ENCODE measurements at places on chromosomes 5 and 9.

DNA sequence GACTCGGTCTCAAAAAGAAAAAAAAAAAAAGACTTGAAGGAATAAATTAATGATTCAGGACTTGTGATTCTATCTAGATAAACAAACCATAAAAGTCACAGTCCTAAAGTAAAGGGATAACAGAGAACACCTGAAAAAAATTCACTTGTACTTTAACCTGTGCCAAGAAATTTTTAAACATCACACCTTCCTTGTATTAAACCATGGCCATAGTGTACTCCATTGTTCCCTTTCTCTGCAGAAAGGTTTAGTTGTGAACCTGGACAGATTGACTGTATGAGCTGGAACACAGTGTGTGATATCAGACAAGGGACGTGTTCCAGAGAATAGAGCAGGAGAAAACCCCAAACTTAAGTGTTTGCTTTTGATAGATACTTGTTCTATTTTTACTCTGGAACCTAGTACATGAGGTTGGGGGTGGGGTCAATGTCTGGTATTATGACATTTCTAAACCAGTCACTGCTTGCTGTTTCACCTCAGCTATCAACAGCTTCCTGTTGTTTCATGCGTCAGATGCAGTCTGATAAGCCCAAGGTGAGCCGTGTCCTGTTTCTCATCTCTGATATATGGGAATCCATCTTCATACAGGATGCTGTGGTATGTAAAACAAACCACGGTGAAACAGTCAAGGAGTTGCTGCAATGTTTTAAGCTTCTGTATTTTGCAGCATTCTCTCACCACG, 62.5 kb upstream of the ITGA1 start:
- peak; percentile 31 for DNase-seq

- no peak for DNase-seq
Observed at GRCh38 chr5:3715062-3715461, 119.4 kb downstream of the IRX1 start.

DNA sequence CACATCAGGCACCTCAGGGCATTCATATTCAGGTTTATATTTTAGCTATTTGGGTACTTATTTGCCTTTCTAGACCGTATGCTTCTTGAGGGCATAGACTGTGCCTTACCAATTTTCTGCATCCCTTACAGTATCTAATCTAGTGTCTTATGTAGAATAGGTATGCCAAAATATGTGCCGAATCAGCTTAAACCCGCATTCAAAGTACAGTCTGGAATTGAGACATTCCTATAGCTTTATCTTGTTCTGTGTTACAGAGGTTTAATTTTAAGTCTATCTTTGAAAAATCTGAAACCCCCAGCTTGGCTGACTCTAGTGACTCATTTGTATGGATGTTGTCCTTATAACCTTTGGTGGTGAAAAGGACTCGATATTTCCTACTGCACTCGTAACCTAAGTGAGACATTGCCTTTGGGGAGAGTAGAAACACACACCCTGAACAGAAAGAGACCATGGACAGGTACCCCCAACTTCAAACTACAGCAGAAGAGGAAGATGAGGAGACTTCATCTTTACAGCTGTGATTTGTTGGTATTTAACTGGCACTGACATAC, 27.0 kb upstream of the TMOD1 start:
- no peak for DNase-seq

DNA sequence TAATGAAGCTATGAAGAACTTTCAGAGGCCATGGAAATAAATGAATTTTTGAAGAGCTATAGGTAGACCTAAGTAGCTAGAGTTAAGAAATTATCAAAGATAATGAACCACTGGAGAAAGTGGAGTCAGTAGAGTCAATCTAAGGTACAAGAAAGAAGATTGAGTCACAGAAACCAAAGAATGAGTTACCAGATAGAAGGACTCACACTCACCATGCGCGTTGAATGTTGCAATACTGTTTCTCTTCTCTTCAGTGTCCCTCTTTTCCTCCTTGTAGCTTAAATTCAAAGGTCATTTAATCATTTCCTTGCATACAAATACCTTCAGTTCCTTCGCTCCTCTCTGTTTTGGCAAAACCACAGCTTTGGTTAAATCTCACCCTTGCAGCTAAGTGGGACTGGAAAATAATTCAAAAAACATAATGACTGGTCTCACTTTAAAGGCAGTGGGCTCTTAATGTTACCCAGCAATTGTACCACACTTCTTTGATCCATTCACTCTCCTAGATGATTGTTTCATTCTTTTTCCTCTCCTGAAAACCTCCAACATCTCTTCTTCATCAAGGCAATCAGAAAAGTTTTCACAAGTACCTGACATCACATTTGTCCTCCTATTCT, 58.3 kb downstream of the NIPBL start:
- DNase-seq: no peak
